Heart right ventricle (tissue), 16 donors: ENCODE measurements at places on chromosomes 6 and 20.
A peak's percentile ranks its signal among the peaks of the same experiment; 100 is the strongest.

DNA sequence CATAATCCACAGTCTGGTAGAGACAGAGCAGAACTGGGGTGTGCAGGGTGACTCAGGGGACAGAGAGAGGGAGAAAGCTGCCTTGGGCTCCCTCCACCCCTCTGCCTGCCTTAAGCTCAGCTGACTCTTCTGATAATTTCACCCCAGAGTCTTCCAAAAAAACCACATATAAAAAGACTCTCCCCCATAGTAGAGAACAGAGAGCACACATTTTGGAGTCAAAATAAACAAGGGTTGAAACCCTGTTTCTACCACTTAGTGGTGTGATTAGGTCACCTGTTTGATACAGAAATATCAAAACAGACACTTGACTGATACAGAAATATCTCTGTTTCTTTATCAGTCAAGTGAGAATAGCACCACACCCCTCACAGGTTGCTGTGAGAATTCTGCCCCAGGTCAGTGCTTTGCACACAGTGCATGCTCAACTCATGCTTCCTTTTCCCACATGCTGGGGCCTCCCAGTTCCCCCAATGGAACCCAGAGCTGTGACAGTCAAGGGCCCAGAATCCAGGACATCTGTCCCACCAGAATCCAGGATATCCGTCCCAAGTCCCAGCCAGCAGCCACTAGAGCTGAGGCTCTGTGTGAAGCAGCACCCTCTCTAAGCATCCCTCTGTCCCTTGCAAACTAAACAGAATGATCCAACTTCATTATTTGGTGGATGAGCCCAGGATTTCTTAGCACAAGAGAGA, 1.2 kb downstream of the TREML2 start:
- no peak for DNase-seq

DNA sequence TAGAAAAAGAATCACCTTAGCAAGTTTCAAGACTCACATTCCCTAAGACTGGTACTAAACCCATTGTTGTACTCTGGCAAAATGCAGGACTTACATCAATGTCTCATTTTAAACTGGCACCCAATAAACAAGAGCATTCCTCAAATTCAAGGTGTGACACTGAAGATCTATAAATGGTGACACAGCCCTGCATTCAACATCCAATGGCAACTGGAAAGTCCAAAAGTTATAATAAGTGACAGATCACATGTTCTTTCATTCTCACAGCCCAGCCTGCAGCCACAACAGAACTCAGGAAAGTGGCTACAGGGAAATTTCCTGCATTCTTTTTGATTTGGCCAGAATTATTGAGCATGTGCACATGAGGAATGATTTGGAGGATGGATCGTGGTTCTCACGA, 57.5 kb downstream of the MBOAT1 start:
- DNase-seq: no peak

GRCh38 chr6:137762168-137763090, 104.6 kb upstream of the TNFAIP3 start:
- DNase-seq: no peak

- DNase-seq: no peak
These were observed 20.4 kb upstream of the BMP2 start for GRCh38 chr20:6746901-6747609.

GRCh38 chr20:8095648-8096572, 36.2 kb upstream of the PLCB1 start:
- no peak for DNase-seq

GRCh38 chr20:59042796-59043631, 428 bp upstream of the PRELID3B start:
- peak; percentile 96 for DNase-seq

DNA sequence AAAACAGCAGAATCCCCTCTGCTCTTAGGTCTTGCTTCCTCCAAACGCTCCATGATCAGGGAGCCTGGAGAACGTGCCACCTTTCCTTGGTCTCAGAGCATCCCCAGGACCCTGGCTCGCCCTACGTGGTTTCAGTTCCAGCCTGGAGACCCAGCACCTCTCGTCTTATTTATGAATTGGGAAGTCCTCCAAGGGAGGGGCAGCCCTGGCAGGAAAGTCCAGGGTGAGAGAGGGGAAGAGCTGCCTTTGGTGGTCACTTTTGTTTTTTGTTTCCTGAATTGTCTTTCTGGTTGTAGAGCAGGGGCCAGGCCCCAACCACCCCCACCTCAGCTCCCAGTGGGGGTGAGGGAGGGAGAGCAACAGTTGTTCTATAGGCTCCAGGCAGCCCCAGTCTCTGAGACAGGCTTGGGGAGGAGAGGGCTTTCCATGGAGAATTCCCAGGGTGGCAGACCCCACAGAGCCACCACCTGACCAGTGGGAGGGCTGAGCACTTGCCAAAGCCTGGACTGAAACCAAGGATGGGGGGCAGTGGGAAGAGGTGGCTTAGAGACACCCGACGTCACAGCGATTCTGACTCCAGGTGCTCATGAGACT, 88.8 kb downstream of the PRND start:
- no peak for DNase-seq

GRCh38 chr6:44805238-44805846, 417.8 kb downstream of the CDC5L start:
- DNase-seq: no peak

DNA sequence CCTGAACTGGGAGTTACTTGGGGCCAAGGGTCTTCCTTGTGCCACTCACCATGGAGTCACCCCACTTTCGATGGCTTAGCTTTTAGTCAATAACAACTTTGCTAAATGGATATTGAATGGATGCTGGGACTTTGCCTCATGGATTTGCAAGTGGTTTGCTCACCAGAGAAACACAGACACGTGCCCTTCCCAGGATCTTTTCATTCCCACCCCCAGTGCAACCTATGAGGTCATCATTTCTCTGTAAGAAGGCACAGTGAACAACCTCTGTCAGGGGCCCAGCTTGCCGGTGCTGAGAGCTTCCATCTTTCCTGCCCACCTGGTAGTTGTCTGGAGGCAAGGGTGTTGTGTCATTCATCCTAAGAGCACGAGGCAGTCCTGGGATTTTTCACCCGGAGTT, 256.8 kb upstream of the PMEPA1 start:
- no peak for DNase-seq

DNA sequence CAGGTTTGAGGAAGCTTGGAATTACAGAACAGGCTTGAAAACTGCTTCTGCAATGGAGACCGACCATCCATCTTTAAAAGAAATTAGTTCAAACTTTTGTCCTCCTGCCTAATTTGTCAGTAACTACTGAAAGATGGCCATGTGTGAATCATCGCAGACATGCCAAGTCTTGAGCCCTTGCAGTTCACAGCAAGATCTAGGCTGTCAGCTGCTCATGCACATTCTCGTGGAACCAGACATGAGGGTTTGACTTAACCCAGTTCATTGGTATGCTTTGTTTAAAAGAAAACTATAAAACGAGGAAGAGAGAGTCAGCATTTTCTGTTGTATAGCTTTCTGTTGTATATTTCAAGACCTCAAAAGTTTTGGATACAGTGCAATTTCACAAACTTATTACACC, 74.0 kb upstream of the SAMD5 start:
- no peak for DNase-seq

- no peak for DNase-seq
These were observed 120.5 kb downstream of the INSM1 start for GRCh38 chr20:20488388-20488787.

GRCh38 chr6:13049666-13050254, 278.6 kb downstream of the TBC1D7 start:
- DNase-seq: no peak

- DNase-seq: no peak
These were observed 31.5 kb downstream of the SULF2 start for GRCh38 chr20:47753576-47754387.

- no peak for DNase-seq
These were observed 848.5 kb upstream of the MAN1A1 start for GRCh38 chr6:120198033-120198432.

DNA sequence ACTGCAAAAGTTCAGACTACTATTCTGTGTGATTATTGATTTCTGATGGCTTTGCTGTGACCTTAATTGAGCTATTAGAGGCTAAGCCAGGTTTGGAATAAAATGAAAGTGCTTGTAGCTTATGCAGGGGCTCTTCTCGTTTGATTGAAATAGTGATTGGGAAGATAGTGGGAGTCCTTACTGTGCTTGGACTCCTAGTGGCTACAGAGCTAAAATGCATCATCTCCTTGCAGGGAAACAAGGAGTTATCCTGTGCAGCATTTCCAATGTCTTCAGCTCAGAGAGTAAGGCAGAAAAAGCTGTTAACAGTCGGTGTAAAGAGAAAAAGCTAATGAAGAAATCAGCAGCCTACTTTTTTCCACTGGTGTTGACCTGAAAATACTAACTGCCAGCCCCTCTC, 173.5 kb downstream of the SLC35F1 start:
- DNase-seq: no peak

DNA sequence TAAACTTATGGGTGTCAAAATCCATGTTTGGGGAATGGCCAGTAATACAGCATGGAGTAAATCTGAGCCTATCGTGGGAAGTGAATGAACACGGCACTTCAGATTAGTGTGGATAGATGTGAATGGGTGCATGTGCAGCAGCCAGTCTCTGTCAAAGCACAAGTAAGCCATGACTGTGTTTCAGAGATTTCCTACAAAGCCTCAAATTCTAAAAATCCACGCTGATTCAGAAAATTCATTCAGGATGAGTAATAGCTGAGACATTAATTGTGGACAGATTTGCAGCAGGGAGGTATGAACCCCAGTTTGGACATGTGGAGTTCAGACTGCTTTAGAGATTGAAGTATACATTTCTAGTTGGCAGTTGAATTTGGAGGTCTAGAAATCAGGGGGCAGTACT, 115.1 kb downstream of the QKI start:
- DNase-seq: no peak

GRCh38 chr6:139640448-139640847, 266.0 kb upstream of the CITED2 start:
- DNase-seq: no peak

GRCh38 chr6:108302386-108302785, 7.5 kb downstream of the AFG1L start:
- no peak for DNase-seq

GRCh38 chr6:54717849-54718455, 128.6 kb upstream of the FAM83B start:
- DNase-seq: peak; percentile 52

- peak; percentile 55 for DNase-seq
These were observed 215.0 kb downstream of the ARID1B start for GRCh38 chr6:156992020-156992804.

DNA sequence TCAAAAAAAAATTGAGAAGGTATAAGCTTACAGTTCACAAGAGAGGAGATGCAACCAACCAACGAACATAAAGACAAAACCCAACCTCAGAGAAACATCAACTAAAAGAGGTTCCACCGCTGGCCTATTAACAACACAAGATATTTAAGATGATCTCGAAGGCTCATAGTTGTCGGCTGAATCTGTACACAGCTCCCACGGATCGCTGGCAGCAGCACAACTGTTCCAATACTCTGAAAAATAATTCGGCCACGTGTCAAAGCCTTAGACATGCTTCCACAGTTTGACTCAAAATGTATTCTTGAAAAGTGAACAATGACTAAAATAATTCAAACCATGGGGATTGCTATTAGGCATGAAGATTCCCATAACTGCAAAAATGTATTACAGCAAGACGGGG, 13.7 kb downstream of the EXOC2 start:
- no peak for DNase-seq

DNA sequence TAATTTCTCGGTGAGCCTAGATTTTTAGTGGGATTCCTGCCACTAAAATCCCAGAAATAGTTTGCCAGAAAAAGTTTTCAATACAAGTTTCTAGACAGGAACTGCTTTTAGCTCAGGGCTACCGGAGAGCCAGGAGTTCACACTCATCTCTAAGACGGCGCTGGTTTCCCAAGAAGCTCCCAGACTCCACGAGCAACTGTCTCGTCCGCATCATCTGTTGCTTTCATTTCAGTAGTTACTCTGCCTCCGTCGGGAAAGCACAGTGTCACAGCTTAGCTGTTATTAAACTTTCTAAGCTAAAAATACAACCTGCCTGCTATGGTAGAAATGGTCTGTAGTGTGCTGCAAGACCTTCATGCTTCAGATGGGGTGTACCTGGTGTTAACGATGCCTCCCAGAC, 197.3 kb upstream of the SNX9 start:
- DNase-seq: no peak

DNA sequence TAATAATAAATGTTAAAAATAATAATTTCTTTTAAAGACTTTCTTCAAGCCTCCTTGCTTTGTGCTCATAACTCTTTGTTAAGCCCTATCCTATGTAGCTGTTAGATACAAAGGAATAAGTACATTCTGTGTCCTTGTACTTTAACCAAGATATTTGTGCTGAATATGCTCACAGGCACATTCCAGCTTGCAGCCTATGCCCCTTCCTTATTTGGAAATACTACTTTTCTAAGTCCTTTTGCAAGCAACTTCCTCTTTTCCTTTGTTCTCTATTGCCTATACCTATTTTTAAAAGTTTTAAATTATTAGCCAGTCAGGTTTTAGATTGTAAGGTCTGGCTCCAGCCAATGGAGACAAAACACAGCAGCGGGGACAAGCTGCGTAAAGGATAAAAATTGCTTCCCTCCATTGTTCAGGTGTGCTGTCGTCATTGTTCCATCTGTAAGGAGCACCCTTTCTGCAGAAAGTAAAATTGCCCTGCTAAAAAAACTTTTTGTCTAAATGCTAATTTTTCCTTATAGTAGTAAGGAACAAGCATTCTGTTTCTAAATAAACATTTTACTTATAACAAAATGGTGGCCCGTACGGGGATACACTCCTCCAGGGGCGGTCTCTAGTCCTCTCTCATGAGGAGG, 80.2 kb downstream of the SYTL3 start:
- DNase-seq: no peak

- no peak for DNase-seq
These were observed 25.8 kb upstream of the FABP7 start for GRCh38 chr6:122753688-122754056.
